Hepatic stellate cell (primary cell): ENCODE measurements at places on chromosomes 13 and 19.

GRCh38 chr13:26046639-26047038 is 5.2 kb downstream of the SHISA2 start:
- DNase-seq: no peak

DNA sequence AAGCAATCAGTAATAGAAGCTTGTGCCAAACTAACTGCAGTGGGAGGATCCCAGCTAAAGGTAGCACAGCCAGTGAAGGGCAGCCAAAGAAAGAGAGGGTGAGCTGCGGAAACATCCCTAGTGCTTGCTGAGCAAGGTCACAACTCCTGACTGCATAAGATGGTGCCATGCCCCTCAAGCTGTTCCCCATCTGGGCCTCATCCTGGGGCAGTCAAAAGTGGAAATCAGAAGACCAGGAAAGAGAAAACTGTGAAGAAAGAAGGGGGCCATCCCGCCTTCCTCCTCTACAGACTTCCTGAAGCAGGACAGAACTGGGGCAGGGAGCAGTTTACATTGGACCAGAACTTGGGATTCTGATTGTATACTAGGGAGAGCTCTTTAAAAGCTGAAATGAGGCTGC is 159.2 kb downstream of the TNFSF13B start:
- DNase-seq: no peak

- DNase-seq: no peak
Observed at GRCh38 chr19:51317376-51317775, 5.9 kb downstream of the IGLON5 start.

DNA sequence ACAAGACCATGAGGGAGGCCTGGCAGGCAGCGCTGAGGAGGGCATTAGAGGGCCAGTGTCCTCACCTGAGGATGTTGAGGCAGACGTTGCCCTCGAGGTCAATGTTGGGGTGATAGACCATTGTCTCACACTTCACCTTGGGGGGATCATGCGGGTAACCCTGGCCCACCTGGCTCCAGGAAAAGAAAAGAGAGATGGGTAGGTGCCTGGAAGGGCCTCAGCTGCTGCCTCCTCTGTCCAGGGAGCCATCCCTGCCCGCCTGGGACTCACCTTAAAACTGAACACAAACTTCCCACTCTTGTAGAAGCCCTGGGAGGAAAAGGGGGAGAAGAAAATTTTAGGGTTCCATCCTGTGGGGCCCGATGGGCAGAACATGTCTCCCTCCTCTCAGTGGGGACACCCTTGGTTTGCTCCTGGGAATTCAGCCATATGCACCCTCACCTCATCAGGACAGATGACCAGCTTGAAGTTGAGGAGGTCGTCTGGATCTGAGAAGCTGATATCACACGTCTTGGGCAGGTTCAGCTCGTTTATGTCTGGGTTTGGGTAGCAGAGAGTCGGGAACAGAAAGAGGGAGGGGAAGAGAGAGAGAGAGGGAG is 1.7 kb downstream of the UBE2M start:
- DNase-seq: no peak

DNA sequence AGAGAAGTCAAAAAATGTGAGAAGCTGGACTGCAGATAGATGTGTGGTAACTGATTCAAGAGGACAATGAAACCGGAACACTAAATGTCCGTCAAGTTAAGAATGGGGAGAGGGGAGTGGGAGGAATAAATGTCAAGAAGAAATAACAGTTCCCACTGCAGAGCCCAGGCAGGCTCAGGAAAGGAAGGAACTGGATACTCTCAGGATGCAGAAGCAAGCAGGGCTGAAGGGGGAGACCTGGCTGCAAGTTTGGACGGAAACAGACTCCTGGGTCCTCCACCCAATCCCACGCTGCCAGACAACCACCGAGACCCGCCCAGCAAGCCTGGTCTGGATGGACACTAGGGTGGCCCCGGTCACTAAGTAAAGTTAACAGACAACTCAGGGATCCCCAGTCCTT is 18.1 kb downstream of the TUBGCP3 start:
- DNase-seq: no peak

DNA sequence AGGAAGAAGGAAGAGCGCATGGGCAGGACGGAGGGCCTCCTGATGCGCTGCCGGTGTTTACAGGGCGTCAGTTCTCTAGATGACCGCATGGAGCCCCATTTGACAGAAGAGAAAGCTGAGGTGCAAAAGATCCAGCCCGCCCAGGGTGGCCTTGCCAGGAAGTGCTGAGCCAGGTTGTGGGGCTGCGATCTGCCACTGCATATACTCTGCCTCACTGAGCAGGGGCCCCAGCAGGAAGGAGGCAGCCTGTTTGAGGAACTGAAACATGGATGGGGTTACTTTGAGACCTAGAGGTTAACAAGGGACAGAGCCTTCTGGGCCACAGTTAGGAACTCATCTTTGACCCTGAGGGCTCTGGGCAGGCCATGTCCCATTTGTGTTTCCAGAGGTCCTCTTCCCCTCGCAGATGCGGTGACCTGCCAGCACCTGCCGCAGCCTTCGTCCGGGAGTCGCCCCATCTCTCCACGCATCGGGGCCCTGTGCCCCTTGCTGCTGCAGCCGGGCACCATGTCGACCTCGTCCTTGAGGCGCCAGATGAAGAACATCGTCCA is 3.2 kb downstream of the EPN1 start:
- no peak for DNase-seq

DNA sequence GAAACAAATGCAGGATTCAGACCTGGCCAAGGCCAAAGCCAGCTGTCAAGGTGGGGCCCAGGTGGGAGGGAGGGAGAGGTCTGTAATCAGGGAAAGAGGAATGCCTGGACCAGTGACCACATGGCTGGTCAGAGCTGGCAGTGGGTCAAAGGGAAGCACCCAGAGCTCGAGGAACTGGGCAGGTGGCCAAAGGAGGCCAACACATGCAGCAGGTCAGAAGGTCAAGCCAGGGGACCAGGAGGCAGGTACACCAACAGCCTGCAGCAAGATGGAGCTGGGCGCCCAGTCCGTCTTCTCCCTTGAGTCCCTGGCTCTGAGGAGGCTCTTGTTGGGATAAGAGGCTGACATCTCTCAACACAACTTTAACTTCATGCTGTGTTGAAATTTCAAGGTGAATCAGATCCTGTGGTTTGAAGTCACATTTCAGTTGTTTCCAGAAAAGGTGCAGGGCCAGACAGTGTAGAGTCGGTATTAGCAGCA is 17.1 kb downstream of the GPATCH1 start:
- no peak for DNase-seq

DNA sequence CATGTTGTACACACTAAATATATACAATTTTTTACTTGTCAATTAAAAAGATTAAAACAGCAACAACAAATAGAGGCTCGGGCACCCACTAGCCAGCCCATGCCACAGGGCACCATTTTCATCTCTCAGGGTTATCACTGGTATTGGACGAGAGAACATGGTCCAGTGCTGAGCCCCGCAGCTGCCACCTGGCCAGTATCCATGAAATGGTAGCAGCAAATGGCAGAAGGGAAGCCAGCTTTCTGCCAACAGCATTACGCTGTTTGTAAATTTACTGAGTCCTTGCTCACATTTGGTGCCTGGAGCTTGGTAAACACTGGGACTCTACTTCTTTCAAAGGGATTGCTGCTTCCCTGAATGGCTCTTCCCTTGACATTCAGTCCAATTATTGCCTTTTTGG is 87.9 kb upstream of the WASF3 start:
- DNase-seq: no peak

- DNase-seq: peak; percentile 87
Observed at GRCh38 chr19:1837625-1838105, 10.6 kb downstream of the REXO1 start.

DNA sequence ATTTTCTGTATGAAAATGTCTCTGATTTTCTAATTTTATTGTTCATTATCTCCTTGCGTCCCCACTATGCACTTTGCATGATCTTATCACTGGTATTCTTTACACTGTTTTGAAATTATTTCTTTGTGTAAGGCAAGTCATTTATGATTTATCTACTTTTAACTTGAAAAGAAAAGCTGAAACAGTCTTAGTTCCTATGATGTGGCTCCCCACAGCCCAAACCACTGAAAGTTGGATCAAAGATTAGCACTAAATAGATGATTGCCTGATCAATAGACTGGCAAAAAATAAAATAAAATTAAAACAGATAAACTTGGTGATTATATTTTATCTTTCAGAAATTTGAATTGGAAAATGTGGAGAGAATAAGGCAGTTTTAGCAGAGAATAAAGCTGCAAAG is 1101.9 kb downstream of the PCDH9 start:
- DNase-seq: no peak
